ENCODE measurements at places on chromosomes 2 and 18. TPM values are rescaled to one million over a fixed set of nuclear protein-coding genes. Genes with fewer than 3 reads are reported as not detected.

TPO gene
- total RNA-seq: not detected

SERPINB13 gene
- not detected for total RNA-seq

C1QL2 gene
- total RNA-seq: not detected

ZEB2 gene
- 332 TPM for total RNA-seq

RESP18 gene
- not detected for total RNA-seq

SCN9A gene
- total RNA-seq: 11.8 TPM

CHST9 gene
- 19.6 TPM for total RNA-seq

PLGLB1 gene
- total RNA-seq: 0.92 TPM

FEV gene
- not detected for total RNA-seq

CCDC102B gene
- total RNA-seq: 30.4 TPM
